ENCODE measurements at places on chromosomes 6 and 20.

GRCh38 chr6:91462241-91462640, 875.4 kb upstream of the MAP3K7 start:
- DNase-seq, result no peak

GRCh38 chr20:35009665-35010328, 54.1 kb downstream of the MYH7B start:
- no peak for DNase-seq

DNA sequence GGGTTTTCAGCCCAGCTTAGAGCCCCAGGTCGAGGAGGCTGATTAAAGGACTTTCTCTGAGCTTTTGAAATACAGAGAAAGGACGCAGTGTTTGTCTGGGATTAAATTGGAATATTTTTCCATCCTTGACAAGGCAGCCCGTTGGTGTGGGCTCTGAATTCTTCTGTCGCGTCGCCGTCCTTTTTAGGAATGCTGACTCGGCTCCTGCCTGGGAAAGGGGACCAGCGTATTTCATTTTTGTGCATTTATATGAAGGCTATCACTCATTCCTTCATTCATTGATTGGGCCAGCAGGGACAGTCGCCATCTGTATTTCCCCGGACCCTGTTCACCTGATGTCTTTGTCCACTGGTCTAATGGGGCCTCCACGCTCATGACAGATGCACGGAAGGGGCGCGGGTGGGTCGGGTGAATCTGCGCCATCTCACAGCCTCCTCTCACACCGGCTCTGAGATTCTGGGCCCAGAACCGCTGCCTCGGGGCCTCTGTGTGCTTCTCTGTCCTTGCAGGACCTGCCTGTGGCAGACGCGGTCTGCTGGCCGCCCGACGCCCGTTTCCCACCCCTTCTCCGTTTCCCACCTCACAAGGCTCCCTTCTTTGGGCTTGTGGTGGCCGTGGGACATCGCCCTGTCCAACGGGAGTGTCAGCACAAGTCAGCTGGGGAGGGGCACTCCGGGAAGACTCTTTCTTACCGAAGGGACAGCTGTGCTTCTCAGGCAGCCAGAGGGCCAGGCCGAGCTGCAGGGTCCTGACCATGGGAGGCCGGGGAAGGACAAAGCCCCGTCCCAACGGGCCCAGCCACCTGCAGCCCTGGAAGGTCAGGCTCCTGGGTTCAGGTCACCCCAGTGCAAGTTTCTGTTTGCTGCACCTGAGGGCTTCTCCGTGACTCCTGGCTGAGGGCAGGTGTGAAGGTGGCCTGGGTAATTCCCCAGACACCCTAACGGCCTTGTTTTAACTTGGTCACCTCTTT, 157.3 kb downstream of the TAF4 start:
- no peak for DNase-seq

DNA sequence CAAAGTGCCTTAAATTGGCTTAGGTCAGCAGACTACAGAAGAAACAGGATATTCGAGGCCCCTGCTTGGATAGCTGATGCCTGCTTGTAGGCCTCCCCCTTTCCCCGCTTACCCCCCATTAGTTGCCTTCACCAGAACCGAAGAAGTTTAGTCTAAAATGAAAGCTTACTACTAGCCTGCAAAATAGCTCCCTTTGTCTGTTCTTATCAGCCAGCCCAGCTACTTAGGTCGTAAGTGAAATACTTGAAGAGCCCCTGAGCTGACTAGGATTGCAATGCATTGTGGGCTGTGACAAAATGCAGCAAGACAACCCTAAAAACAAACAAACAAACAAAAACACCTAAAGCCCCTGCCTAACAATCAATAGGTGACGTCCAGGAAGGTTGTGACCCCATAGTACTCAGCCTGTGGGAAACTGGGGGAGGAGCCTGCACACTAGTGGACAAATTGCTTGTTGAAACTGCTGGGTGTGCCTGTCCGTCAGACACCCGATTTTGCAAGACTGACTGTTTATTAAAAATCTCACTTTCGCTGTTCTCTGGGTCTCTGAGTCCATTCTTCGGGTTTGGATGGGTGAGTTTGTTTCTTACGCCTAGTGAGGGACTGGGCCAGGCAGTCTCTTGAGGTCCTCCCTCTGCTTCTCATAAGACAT, 105.0 kb upstream of the DUSP22 start:
- no peak for DNase-seq

- DNase-seq, result no peak
These were observed 4.8 kb downstream of the TGM6 start for GRCh38 chr20:2385496-2385895.

- DNase-seq, result no peak
These were observed 530.4 kb upstream of the BTBD3 start for GRCh38 chr20:11387189-11387754.

- no peak for DNase-seq
These were observed 315.6 kb upstream of the PTCHD4 start for GRCh38 chr6:48426636-48427035.

DNA sequence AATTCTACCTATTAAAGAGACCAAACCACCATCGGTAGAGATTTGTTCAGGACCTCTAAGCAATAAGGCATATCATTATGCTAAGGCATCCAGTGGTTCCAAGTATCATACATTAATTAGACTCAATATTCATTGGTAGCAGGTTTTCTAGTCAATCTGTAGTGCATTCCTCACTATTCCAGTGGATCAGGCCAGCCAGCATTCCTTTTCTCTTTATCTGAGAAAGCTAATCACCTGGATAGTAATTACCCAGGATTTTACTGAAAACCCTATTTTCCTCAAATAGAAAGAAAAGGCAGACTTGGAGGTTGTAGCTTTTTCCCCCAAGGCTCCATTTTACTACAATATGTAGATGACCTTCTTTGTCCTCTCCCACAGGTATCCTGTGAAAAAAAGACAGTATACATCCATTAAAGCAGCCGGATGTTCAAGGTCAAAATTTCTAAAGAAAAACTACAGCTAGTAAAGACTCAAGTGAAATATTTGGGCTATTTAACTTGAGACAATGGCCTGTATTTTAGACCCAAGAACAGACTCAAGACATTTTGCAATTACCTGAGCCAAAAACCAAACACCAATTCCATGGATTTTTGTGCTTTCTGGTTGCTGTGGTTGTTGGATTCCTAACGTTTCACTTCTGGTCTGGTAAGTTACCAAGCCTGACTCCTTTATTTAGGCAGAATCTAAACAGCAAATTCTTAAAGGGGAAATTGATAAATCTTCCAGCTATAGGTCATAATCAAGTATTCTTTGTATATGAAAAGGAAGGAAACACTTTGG, 149.1 kb upstream of the MOCS1 start:
- no peak for DNase-seq

DNA sequence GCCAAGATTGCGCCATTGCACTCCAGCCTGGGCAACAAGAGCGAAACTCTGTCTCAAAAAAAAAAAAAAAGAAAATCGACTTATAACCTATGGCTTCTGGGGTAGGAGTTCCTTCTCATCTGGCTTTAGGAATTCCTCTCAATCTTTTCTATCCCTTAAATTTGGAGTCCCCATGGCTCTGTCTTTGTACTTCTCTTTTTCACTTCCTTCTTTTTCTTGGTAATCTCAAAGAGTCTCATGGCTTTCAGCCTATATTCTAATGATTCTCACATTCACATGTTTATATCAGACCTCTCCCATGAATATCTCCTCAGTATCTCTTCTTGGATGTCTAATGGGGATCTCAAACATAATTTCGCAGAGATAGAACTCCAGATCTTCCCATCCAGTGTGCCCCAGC, 42.8 kb upstream of the RALGAPA2 start:
- DNase-seq, result no peak

- DNase-seq, result no peak
These were observed 1.4 kb downstream of the NFS1 start for GRCh38 chr20:35697696-35698297.

- DNase-seq, result no peak
These were observed 19.3 kb downstream of the PLCB1 start for GRCh38 chr20:8151372-8151771.

DNA sequence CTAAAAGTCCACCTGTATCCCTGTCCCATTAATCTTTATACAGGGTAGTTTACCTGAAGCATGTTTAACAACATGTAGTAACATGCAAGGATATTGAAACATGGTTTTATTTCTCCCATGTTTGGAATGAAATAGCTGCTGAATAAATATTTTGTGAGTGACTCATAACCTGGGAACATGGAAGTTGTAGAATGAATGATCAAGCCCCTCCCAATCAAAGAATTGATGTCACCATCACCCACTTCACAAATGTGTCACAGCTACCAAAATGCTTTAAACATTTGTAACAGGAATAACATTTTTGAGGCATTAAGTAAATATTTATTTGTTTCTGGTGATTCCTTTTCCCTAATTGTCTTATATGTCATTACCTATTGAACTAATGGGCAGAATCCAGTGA, 58.9 kb upstream of the TNFAIP3 start:
- no peak for DNase-seq

- no peak for DNase-seq
These were observed 84.2 kb upstream of the MARCKS start for GRCh38 chr6:113772961-113773360.

DNA sequence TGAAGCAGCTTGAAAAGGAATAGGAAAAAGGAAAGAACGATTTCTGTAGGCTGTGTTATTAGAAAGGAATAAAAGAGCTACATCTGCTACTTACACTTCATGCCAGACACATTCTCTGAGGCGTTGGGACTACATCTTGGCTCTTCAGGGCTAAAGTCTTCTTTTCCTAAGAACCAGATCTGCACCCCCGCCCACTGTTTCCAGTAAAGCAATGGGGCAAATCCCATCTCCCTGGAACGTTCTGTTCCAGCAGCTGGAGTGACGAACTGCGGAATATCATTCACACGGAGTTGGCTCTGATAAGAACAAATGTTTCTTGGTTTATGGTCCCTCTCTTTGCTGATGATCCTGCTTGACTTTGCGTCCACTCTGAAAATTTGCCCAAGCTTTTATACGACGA, 26.9 kb downstream of the FAM50B start:
- DNase-seq, result no peak

DNA sequence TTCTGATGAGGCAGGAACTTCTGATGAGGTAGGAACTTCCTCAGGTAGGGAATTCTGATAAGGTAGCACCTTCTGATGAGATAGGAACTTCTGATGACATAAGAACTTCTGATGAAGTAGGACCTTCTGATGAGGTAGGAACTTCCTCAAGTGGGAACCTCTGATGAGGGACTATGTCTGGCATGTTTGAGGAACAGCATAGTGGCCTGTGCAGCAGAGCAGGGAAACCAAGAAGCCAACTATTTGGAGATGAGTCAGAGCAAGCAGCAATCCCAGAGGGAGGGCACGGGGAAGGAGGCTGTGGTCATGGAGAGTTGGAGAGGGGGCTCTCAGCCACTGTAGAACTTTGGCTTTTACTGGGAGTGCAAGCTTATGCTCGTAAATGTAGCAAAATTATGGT, 132.4 kb downstream of the CFAP61 start:
- DNase-seq, result no peak

DNA sequence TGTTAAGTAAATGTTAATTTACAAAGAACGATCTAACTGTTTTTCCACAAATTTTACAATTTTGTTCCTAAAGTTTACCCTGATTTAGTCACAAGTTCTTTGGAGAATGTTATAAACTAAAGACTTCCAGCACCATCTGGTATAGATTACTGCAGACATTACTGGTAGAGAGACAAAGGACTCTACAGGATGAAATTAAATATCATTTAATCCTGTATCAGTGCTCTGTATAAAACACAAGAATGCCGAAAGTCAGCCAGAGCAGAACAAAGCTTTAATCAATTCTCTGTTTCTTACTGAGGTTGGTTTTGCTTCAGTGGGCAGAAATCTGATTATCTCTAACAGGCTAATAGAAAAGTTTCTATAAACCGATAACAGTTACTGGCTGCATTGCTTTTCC, 763.6 kb downstream of the TENT5A start:
- no peak for DNase-seq

- no peak for DNase-seq
These were observed at the start of gene B3GAT2 for GRCh38 chr6:70956451-70957283. Gene B3GAT2 (minus strand): TSS chr6:70957060. CDS start chr6:70956429, 631 bp downstream.

DNA sequence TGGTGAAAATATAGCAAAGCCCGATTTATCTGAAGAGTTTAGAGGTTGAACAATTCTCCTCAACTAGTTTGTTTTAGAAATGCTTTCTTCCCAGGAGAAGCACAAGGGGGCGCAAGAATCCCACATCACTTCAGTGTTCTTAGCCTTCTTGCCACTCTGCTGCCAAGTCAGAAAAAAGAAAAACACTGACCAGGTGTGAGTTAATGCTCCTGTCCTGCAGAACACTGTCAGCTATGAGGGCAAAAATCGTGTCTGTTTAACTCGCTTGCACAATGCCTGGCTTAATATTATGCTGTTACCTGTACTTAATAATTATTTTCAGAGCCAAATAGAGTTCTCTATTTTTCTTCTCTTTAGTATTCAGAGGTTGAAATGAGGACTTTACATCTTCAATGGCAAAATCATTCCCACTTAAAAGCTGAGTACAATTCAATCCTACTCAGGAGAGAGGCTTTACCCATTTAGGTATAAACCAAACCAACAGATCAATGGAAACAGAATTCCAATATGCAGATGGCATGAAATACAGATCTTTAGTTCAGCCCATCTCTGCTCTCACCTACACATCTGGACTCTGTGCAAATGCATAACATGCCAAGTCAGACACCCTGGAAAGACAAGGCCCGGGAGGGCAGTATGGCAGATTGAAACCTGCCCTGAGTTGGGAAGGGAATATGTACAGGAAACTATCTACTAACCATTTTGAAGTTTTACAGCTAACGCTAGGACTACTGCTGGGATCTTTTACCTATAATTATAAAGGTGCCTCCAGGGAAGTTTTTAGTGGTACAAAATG, 71.4 kb upstream of the TULP1 start:
- peak; percentile 82 for DNase-seq

DNA sequence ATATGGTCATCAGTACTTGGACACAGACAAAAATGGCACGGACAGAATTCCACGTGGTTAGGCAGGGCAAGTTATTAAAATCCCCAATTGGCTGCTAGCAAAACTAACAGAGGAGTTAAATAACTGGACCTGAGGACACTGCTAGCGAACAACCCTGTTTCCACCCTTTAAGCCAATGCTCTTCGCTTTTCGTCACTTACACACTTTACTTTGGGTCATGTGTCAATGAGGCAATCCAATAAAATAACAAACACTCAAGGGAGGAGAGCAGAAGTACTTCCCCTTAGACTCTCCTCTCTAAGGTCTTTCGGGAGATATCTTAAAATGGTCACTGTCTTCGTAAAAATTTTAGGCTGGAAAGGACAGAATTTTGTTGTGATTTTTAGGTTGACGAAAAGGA, 68.6 kb downstream of the LCA5 start:
- no peak for DNase-seq

- no peak for DNase-seq
These were observed 22.6 kb downstream of the NUP153 start for GRCh38 chr6:17684134-17684533.

DNA sequence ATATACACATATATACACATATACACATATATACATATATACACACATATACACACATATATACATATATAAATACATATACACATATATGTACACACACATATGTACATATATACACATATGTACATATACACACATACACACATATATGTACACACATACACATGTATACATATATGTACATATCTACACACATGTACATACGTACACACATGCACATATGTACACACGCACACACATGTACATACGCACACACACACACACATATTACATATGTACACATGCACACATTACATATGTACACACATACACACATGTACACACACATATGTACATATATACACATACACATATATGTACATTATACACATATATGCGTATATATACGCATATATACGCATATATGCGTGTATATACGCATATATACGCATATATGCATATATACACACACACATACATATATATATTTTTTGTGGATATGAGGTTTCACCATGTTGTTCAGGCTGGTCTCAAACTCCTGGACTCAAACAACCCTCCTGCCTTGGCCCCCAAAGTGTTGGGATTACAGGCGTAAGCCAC, 27.2 kb downstream of the SRC start:
- no peak for DNase-seq

GRCh38 chr6:145453376-145453775, 281.9 kb downstream of the EPM2A start:
- DNase-seq, result no peak
